ENCODE measurements at places on chromosomes 4 and X.

GRCh38 chr4:25523405-25523804, 132.2 kb upstream of the SLC34A2 start:
- no peak for DNase-seq

GRCh38 chrX:131595120-131595519, 51.2 kb downstream of the OR13H1 start:
- no peak for DNase-seq

DNA sequence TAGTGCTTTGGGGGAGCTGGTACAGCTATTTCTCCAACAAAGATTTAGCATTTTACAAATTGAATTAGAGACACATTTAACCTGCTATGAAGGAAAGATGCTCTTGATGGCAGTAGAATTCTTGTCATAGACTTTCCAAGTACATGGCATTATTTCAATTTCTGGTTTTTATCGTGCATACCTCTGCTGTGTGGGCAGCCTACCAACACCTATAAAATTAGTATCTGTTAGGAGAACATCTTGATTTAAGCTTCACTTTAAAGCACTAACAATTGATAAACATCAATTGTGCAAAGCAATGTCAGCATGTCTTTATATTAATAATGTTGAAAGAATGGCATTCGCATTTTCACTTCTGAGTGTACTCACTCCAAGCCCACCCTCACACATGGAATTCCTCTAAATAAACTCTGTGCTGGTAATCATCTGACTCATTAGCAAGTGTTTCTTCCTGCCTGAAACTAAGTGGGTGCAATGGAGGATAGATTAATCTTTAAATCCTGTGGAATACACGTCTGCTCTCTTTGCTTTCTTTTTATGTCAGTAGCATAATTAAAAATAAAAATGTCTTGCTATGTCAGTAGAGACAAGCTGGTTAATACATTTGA, 279.8 kb upstream of the MAGEB18 start:
- DNase-seq: no peak

DNA sequence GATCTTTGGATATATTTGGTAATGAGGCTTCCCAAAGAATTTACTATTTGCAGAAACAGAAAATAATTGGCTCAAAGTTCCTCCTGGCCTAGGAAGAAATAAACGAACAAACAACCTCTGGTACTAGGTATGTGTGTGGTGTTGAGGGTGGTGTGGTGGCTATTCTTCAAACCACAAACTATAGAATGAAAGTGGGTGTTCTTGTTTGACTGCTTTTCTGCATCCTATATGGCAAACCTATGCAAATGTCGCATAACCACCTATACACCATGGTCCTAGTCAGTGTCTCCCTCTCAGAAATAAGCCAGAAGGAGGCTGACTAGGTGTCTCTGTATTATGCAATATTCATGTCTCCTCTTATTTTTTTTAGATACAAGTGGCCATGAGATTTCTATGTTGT, 106.6 kb upstream of the PCDH18 start:
- no peak for DNase-seq

DNA sequence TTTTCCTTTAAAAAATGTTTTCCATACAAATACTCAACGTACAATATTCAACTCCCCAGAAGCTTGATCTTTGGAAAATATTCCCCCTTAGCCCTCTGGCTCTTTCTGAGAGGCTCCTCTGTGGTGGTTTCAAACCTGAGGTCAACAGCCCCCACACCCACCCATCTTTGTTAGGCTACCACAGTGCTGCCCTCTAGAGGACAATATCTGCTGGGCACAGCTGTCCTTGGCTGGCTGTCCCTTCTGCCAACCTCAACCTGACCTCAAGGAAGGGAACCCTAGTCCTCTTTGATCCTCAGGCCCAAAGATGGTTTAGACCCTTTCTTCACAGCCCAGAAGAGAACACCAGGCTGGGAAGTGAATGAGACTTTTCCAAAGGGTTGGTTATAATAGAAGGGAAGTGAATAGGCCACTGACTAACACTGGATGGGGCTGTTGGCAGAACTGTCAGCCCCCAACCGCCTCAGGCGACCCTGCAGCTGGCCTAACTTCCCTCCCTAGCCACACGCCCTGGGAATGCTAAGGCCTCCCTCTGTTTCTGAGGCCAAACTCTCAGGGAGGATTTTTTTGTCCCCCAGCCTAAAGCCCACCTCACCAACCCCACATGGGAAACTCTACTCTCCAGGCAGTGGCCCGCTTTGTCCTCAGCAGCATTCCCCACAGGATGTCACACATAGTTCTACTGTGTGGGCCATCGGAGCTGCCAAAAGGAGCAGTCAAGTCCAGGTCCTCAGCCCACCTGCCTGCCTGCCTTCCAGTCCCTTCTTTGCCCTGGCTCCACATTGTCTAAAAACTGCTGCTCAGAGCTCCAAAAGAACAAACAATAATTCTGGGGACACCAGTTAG, 34.3 kb downstream of the NYX start:
- DNase-seq: no peak

DNA sequence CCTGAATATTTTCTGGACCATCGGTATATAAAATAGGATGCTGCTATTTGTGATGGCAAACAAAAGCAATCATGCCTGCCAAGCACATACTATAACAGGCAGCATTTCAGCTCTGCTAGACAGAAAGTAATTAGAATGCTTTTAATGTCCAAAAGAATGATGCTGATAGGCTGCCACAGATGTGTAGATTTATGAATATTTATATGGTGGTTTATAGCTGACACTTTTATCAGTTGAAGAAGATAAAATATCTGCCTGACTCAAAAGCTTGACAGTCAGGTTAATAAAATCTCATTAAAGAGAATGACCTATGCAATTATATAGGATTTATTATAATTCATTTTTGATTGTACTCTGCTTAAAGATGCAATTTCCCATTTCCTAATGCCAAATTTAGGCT, 4.0 kb downstream of the BEND4 start:
- no peak for DNase-seq

DNA sequence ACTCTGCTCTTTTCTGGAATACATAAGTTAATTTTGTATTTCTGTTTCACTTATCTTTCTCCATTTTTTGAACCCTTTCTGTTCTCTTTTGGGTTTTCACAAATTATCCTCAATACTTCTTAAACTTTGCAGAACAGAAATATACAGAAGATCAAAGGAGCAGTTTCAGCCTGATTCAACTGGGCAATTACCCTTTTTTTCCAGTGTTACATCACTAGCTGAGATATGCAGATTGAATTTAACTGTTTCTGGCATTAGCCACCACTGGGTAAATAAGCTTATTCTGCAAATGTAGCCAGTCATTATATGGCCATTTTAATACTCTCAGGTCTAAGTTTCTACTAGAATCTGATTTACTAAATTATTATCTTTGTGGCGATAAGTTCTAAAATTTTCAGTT, 66.9 kb upstream of the GRID2 start:
- DNase-seq: no peak

DNA sequence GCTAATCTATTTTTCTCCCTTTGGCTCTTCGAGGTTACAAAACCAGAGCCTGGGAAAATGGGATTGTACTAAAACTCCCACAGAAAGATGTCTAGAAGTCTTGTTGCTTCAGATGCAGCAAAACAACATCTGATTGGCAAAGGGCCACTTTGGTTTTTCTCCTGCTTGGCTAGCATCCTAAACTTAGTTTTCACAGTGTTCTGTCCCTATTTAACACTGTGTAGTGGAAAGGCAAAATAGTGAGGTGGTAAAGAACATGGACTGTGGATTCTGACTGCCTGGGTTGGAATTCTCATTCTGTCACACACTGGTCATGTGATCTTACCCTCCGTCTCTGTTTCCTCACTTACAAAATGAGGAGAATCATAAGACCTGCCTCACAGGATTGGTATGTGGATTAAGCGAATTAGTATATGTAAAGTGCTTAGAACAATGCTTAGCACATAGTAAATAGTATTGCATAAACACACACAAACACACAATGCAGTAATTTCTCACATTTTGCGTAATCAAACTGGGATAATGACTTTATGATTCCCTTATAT, 23.5 kb downstream of the TIGD2 start:
- DNase-seq: no peak

DNA sequence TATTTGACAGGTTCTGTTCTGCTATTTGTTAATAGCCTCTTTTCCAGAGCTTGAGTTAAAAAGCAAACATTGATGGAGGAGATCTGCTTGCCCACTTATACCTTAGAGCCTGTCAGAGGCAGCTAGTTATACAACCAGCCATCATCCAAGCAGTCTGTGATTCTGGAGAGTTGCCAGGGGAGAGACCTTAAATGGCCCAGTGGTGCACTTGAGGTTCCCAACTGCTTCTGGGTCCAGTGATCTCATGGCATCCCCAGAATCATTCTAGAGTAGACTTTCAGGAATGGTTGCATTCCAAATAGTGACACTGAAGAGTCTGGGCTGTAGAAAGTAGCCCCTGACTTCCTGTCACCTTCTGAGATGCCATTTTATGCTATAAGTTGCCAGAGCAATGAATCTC, 160.7 kb downstream of the FHIP1A start:
- DNase-seq: no peak

GRCh38 chrX:7347465-7347864, 199.5 kb upstream of the PUDP start:
- no peak for DNase-seq

- no peak for DNase-seq
Measured at GRCh38 chr4:112053825-112054350, 91.4 kb upstream of the FAM241A start.

- peak; percentile 75 for DNase-seq
Measured at GRCh38 chr4:169080981-169081380, 70.9 kb upstream of the CBR4 start.

DNA sequence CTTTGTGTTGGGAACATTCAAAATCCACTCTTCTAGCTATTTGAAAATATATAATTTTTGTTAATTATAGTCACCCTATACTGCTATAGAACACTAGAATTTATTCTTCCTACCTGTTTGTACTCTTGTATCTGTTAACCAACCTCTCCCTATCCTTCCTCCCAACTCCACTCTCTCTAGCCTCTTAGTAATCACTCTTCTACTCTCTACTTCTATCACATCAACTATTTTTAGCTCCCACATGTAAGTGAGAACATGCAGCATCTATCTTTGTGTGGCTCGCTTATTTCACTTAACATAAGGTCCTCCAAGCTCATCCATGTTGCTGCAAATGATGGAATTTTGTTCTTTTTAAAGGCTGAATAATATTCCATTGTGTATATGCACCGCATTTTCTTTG, 537.3 kb downstream of the MID1IP1 start:
- no peak for DNase-seq

GRCh38 chr4:108337923-108338322, 169.2 kb upstream of the LEF1 start:
- no peak for DNase-seq

DNA sequence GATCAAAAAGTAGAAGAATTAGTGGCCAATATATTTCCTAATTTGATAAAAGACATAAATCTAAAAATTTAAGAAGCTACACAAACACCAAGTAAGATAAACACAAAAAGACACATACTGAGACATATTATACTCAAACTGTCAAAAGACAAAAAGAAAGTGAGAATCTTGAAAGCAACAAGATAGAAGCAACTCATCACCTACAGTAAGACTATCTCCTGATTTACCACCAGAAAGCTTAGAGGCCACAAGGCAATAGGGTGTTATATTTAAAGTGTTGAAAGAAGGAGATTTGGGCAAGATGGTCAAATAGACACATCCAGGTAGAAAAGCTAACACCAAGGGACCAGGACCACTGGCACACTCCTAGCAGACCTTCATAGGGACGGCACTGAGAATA, 79.4 kb downstream of the ITM2A start:
- no peak for DNase-seq

DNA sequence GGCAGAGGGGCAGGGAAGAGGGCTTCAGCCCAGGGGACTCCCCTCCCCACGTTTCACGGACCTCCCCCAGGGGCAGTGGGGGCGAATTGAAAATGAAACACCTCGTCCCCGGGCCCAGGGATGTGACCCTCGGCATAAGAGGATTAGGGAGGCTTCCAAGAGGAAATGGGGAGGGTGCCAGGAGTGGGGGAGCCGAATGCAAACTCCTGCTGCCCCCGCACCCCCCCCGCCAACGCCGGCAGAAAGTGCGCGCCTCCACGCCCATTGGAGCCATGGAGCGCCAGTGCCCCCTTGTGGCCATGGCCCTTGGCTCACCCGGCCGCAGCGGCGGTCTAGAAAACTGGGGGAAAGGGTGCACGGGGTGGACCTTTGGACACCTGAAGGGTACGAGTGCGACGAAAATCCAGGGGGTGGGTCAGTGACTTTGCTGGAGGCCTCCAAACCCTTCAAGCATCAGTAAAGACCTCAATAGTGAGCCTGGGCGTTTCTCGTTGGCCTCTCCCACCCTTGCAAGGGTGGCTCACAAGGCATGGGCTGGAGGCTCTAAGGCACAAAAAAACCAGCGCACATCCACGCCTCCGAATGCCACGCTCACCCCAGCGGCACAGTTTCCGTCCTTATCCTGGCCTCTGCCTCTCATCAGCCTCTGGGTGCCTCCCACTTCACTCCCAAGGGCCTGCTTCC, 120.8 kb upstream of the PJA1 start:
- DNase-seq: peak; percentile 86

GRCh38 chrX:136899221-136899620, 18.7 kb upstream of the RBMX start:
- no peak for DNase-seq

- no peak for DNase-seq
Measured at GRCh38 chr4:159052315-159052714, 50.6 kb upstream of the RAPGEF2 start.

DNA sequence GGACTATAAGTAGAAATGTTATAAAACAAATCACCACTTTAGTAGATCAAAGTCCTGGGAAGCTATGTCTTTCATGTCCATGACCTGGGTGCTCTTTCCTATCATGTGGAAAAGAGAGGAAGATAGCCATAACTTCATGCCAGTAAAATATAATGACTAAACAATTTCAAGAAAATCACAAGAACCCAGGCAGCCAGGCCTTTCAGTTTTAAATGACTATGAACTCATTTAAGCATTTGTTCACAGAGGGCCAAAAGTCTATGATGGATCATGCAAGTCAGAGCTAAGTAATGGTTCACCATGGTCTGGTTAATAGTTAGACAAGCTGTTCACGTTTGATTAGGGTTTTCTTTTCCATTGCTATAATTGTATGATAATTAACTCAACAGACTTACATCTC, 155.8 kb downstream of the PPARGC1A start:
- DNase-seq: no peak

GRCh38 chr4:120915336-120915735, 7.2 kb downstream of the PRDM5 start:
- no peak for DNase-seq

DNA sequence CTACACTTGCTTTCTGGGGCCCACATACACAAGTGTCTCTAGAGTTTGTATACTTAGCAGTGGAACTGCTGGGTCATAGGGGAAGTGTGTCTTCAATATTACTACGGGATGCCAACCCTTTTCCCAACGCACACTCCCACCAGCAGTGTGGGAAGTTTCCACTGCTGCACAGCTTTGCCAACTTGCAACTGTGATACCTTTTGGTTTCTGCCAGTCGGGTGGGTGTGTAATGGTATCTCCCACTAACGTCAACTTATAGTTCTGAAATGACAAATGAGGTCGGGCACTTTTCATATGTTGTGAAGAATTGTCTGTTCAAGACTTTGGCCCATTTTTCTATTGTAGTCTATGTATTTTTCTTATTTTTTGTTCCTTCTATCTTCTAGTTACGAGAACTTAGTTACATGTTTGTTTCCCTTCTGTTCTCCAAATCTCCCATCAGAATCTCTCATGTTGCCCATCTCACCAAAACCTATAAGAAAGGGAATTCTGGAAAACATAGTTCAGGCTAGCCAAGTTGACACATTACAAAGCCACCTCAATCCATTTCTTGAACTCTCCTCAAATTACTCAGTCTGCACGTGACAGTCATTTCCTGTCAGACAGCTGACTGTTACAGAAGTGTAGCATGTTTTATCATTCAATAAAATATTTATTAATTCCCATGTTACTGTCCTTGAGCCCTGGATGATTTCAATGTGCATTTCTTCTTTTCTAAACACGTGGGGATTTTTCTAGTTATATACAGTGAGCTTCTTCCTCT, 30.7 kb downstream of the PNMA6E start:
- no peak for DNase-seq
